Osteocyte (in vitro differentiated cells): ENCODE measurements at places on chromosomes 12 and 14.

DNA sequence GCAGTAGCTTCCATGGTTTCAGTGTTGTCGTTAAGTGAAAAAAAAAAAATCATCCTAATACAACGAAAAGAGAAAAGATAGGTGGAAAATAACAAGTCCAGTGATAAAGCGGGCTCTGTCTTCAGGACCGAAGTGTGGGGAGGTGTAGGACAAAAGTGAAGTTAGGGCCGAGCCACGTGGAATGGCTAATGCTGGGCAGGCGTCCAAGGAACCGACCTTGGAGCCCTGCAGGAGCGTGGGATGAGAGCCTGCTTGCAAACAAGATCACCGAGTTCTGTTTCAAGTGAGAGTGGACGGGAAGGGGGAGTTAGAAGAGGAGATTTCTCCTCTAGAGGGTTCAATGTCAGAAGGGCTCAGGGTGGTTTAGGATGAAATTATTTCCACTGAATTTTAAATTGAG lies 22.2 kb downstream of the A2ML1 start:
- DNase-seq = no peak

DNA sequence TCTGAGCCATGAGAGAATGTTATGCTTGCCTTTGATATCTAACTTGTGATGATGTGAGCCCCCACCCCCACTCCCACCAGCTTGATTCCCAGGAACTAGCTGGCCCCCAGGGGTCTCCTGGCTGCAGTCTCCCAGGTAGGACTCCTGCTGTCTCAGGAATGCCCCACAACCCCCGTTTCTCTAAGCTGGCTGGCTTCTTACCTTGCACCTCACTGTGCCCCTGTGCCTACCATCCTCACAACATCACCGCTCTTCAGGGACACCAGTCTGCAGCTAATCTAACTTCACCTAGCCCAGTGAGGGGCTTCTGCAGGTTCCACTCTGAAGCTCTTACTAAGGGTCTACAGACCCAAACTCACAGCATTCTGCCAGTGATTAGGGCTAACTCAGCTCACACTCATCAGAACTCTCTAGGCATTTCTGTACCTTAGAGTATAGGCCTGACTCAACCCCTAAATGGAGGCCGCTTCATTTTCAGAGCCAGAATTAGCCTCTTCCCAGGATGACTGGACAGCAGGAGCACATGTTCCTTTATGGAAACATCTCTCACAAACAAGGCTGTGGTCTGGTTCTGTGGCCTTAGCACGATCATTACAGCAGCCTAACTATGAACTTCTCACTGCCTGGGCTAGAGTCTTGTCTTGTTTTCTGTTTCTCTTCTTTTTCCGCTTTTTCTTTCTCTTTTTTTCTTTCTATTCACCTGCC lies 72.8 kb upstream of the IFNG-AS1 start:
- DNase-seq = no peak

- no peak for DNase-seq
Measured at GRCh38 chr12:58765653-58766512, 154.4 kb downstream of the LRIG3 start.

DNA sequence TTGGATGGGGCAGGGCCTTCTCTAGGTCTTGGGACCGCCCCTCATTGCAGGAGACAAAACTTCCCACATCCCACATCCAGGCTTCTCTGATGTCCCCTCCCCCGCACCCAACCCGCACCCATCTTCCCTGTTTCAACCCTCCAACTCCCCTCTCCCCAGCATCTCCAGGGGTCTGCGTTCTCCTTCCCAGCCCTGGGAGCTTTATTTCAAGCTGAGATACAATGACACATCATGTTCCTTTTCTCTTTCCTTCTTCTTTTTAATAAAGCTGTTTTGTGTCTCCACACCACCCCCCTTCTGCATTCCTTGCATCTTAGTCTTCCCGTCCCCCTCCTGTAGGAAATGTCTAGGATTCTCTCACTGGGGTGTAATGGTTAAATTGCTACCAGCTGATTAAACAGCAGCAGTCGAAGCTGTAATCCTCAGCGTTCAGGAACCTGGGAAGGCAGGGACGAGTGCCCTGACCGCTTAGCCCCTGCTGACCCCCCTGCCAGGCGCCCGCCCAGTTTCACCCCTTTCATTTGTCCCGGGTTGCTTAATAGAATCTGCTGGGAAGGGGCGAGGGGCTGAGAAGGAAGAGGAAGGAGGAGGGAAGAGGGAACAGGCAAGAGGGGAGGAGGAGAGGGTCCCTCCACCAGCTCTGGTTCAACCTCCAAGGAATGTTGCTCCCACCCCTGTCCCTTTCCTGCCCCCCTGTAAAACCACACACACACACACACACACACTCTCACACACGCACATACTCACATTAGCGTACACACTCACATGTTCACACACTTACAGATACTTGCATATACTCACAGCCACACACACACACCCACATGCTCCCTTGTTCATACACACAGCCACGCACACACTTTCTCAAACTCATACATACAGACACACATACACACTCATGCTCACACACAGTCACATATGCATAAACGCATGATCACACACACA lies 104.5 kb upstream of the MED13L start:
- DNase-seq = no peak

GRCh38 chr12:22164139-22164538 lies 118.1 kb downstream of the CMAS start:
- DNase-seq = no peak

GRCh38 chr12:67827820-67828383 lies 161.3 kb upstream of the IFNG-AS1 start:
- no peak for DNase-seq

DNA sequence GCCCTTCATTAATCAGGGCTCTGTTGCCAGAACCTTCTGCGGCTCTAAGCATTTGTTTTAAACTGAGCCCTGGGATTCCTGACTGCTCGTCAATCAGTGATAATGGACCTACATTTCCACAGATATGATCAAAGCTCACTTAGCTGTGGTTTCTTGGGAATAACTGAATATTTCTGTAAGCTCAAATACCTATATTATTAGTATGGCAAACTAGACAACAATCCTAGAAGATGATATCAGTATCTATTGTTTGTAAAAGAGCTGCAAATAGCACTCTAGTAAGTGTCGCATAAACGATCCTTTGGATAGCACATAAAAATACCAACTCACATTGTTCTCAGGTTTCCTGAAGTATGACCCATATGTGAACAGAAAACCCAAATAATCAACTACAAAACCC lies 150.4 kb downstream of the PPM1H start:
- no peak for DNase-seq
